NCI-H1092 treated with DMSO at 0.1 percent for 48 hours (cell line): ENCODE measurements at places on chromosomes 2 and 18.

DNA sequence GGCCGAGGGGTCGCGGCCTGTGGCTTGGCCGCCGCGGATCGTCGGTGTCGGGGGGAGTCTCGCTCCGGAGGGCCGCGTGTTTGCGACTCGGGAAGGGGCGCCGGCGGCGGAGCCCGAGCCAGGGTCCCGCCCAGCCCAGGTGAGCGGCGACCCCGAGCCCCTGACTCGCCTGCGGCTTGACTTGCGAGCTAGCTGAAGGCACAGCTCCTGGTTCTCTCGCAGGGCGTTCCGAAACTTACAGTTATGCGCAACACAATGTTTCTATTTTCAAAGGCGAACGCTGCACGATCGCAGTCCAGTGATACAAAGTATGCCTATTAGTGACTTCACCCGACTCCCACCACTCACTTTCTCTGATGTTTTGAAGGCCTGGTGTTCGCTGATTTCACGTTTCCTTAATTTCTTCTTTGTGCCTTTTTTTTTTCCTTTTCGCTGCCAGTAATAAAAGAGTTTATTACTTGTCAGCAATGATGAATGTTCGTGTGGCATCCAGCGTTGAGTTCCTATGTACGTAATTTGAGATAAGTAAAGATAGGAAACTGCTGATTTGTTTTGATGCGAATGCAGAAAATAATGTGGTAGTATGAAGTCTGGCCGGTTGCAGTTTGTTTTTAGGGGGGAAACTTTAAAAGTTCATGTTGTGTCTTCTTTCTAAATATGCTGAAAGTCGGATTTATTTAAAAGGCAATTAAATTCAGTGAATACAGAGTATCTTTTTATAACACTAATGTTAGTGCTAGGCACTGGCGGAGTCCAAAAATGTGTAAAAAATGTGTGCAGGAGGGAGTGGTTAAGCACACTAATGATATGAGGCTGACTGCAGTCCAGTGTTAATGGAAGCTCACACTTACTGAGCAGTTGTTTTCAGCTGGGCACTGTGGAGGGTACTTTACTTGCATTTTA, 706 bp downstream of the UBXN2A start:
- peak; percentile 9 for DNase-seq

- no peak for DNase-seq
These were observed 109.8 kb upstream of the YPEL5 start for GRCh38 chr2:30037016-30037415.

GRCh38 chr18:35038881-35039491, 2.2 kb upstream of the MAPRE2 start:
- no peak for DNase-seq

DNA sequence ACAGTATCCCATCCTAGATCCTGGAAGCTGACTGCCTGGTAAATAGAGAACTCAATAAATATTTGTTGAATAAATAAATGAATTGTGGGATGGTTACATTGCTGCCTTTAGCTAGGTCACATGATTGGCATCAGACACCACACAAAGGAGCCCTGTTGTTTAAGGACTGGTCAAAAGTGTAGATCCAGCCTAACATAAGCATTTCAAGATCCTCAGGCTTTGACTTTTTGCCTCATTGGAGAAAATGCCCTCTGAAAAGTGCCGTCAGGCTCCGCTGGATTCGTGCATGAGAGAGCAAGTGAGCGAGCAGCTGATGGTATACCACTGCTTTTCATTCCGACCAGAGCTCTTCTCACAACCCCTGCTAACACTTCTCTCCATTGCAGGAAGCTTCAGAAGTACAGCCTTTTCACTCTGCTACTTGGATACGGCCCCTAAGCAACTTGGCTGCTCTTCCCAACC, 1.3 kb upstream of the ZNF24 start:
- peak; percentile 93 for DNase-seq

GRCh38 chr2:200533754-200534153, 7.7 kb downstream of the SGO2 start:
- no peak for DNase-seq

DNA sequence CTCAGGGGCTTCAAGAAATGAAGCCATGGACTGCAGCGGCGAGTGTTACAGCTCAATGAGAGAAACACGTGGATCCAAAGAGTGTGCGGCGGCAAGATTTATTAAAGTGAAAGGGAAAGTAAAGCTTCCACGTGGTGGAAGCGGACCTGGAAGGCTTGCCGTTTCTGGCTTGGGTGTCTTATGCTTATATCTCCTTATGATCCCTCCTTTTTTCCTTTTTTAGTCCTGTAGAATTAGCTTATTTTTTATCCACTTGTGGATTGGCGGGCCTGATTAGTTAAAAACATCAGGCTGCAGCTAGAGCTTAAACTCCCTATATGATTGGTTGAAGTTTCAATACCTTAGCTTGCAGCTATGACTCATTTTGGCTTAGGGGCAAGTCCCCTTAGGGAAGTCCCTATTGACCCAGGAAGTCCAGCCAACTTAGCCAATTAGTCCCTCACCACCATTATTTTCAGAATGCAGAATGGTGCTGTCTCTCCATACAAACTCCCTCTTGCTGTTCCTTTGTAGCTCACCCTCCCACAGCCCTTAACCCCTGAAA, 11.6 kb upstream of the HNMT start:
- DNase-seq, result no peak
